ENCODE measurements at places on chromosomes 7 and 10.

DNA sequence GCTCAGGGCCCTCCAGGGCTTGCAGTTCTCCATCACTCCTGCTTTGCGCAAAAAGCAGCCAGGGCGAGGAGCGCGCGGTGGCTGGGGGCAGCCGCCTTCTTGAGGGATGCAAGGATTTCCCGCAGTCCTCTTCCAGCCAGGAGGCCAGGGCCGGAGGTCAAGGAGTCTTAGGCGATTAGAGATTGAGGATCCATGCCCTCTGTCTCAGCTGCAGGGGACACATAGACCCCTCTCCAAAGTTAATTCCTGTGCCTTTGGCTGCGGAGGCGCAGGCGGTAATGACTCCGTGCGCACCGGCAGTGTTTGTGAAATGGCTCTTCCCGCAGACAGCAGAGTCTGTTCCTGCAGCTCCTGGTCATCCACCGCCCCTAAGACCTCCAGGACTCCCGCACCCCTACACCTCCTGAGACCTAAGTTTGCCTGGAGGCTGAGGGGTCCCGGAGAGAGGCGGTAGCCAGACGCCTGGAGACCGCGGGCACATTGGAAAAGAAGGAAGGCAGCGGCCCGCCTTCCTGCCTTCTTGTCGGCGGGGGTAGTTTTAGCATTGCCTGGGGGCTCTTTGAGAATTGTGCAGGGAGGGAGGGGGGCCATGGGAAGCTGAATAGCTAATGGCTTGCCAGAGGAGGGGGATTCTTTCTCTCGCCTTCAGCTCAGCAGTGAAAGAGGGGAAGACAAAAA is 3.3 kb upstream of the NEUROG3 start:
- no peak for DNase-seq

DNA sequence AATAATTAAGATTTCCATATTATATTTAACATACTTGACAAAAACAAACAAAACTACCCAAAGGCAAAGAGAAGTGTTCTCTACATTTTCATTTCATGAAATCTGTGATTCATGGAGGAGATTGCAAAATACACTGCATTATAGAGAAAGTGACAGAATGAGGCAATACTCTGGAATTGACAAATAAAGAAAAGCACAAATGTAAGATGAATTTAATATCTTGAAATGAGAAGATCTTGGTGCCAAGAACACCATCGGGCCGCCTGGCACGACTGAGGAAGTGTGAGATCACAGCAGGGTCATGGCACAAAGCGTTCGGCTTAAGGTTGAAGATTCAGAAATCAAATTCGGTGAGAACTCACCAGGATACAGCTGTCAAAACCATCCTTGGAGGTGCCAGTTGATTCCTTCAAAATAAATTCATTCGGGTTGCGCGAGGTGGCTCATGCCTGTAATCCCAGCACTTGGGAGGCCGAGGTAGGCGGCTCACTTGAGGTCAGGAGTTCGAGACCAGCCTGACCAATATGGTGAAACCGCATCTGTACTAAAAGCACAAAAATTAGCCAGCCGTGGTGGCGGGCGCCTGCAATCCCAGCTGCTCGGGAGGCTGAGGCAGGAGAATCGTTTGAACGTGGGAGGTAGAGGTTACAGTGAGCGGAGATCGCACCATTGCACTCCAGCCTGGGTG is 174.0 kb upstream of the PFKP start:
- DNase-seq = no peak

DNA sequence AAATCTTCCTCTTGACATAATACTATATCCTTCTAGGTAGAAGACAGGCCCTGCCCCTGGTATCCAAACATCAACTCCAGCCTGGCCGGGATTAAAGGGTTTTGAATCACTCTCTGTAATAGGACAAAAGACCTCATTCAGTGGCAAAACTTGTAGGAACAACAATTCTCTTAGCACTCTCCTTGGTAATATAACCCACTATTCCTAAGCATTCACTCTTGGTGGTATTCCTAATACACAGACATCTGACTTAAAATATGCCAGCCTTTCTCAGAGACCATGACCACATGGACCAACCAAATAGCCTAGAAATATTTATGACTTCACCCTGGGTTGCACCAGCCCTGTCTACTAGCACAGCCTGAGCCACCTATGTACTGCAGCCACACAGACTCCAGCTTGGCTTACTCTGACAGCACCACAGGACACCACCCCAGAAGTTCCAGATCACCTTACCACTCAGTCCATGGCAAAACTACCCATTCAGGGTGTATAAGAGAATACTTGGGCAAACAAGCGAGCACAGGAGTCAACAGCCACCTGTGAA is 244.9 kb upstream of the NEBL start:
- DNase-seq = peak; percentile 35

DNA sequence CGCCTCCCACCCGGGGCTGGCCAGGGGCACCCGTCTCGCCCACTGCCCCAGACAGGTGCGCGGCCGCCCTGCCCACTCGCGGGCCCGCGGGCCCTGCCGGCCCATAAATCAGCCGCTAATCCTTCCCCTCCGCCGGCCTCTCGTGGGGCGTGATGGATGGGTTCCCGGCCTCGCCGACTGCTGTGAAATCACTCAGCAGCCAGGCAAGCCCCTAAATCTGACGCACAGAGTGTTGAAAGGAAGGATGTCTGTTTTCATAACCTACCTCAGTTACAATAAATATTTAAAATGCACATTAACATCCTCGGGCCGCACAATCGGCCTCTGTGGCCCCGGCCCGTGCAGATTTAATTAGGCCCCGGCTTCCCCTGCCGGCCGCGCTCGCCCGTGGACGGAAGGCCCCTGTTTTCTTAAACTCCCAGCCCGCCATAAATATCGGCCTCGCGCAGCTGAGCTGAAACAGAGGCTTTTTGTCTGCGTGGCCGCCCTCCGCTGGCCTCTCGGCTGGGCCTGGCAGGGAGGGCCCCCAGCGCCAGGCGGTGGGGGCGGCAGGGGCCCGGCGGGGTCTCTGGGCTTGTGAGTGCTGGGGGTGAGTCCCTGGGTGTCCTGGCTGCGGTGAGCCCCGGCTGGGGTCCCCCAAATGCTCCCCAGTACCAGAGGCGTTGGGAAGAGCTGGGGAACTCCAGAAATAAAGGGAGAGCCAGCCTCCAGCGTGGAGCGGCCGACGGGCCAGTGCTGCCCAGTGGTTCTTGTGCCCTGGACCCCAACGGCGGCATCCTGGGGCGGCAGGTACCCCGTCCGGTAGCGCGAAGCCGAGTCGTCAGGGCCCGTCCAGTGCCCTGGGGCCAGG is 90.7 kb downstream of the UNCX start:
- no peak for DNase-seq

GRCh38 chr10:30182191-30183054 is 123.0 kb upstream of the JCAD start:
- DNase-seq = peak; percentile 68

DNA sequence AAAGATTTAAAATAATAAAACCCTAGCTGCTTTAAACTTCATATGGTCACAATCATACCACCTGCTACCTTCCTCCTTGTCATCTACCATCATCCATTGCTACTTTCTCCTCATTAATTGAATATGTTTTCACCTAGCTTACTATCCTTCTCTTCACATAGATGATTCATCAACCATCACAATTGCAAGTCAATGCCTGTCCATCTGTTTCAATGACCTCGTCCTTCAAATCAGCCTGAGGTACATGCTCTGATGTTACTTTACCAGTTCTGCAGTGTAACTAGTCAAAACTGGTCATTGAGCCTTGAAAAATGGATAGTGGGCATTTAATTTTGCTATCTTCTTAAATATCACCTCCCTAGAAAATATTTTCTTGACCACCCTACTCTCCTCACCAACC is 164.7 kb downstream of the SEMA3E start:
- DNase-seq = no peak

DNA sequence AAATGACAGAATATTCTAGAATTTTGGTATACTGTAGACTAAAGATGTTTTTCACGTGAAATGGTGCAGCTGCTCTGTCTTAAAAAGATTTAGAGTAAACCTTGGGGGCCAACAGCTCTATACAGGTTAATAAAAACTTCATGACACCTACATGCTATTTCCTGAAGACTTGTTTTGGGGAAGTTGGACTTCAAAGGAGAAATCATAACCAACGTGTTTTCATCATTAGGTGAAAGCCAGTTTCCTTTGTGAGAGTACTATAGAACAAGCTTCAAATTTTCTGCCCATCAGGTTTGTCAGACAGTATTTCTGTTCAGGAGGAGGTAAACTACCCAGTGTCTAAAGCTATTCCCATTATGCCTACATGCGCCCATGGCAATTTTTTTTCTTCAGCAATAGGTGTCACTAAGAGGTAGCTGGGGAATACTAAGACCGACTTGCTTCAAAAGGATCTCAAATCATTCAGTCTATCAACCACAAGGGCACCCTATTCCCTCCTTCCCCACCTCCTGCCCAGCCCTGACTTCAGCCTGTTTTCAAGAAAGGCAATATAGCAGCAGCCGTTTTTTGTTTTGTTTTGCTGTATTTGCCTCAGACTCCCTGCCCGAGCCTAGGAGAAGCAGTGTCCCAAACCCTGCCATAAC is 237.3 kb upstream of the SP8 start:
- no peak for DNase-seq

GRCh38 chr7:6376820-6377219 is 70.9 kb downstream of the DAGLB start:
- DNase-seq = no peak

- no peak for DNase-seq
Observed at GRCh38 chr10:11009471-11010308, 8.0 kb upstream of the CELF2 start.

GRCh38 chr7:37039131-37039749 is 314.9 kb upstream of the AOAH start:
- DNase-seq = no peak

DNA sequence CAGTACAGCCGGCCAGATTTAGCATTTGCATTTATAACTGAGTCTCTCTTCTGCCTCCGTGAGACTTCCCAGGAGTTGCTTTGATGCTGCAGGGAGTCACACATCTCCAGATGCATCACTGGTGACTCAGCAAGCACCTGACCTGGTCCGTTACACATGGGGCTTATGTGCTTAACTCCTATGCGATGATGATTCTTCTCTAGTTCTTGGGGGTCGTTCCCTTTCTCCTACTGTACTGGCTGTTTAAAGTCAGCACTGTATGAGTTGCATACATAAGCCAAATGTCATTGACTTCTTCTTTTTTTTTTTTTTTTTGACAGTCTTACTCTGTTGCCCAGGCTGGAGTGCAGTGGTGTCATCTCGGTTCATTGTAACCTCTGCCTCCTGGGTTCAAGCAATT is 13.0 kb upstream of the AKR1E2 start:
- peak; percentile 83 for DNase-seq

DNA sequence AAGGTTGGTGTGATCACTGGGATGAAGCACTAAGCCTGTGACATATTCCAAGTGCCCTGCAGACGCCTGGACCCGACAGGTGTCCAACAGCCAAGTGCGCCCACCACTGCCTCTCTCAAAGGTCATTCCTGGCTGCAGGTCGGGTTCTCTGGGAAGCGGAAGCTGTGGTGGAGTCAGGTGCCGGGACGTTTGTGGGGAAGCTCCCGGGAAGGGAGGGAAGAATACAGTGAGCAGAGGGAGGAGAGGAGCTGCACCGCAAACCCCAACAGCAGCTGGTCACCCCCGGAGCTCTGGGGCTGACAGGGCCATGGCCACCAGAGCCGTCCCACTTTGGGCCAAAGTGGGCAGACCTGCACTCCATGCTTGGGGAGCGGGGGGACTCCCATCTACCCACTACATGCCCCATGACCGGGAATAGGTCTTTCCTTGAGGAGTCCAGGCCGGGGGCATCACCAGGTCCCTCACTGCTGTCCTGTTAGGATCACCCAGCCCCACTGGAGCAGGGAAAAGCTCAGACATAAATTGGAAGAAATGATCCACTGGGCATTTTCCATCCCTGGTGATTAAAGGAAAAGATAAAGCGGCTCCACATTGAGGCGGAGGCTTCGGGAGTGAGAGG is 84.5 kb upstream of the PPP2R2D start:
- no peak for DNase-seq

All from COLO829 (cell line).